Activated CD8-positive, alpha-beta memory T cell treated with anti-CD3 and anti-CD28 coated beads for 4 hours (primary cell): ENCODE measurements at places on chromosomes 4 and X.

- no peak for DNase-seq
Observed at GRCh38 chrX:21394792-21395191, 20.6 kb downstream of the CNKSR2 start.

DNA sequence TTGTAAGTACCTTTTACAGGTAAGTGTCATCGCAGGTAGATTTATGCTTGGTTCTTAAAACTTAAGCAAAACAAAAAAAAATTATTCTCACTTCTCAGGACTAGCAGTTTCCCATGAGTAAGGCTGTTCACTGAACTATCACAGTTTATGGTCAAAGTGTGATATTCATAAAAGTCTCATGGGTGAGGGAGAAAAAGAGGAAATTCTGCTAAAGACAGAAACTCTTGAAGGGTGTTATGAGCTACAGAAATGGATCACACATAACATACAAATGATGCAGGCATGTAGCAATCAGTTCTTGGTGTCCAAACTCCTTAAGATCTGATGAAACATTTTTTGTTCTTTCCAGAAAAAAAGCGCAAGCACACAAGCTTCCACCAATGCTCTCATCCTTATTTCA lies 8.5 kb downstream of the RAB9A start:
- no peak for DNase-seq

GRCh38 chr4:71267244-71267643 lies 71.6 kb upstream of the SLC4A4 start:
- DNase-seq = no peak

- no peak for DNase-seq
Observed at GRCh38 chr4:133464311-133464710, 315.2 kb downstream of the PCDH10 start.

GRCh38 chr4:23312686-23313085 lies 577.2 kb downstream of the PPARGC1A start:
- no peak for DNase-seq

- DNase-seq = no peak
Observed at GRCh38 chr4:141473952-141474351, 162.4 kb upstream of the IL15 start.
